ENCODE measurements at places on chromosomes 1 and 21.

- no peak for DNase-seq
These were observed 48.3 kb upstream of the C1orf146 start for GRCh38 chr1:92169214-92170005.

DNA sequence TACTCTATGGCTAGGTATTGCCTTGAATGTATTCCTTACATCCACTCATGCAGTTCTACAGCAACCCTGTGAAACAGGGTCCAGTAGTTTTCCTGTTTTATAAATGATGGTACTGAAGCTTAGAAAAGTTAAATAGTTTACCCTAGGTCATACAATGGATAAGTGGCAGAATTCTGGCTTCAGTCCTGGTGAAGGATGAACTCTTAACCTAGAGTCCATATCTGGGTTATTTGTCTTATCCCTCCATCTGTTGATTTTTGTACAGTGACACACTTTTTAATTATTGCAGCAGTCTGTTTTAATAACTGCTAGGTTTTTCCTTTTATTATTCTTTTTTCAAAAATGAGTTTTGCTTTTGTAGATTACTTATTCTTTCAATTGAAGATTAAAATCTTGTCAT is 263.9 kb downstream of the DNM3 start:
- no peak for DNase-seq

GRCh38 chr21:23982546-23982945 is 1624.7 kb downstream of the MRPL39 start:
- DNase-seq = no peak

GRCh38 chr1:215669806-215670491 is 102.8 kb downstream of the KCTD3 start:
- no peak for DNase-seq

All from fibroblast of skin of right quadriceps (primary cell).